ENCODE measurements at places on chromosomes 16 and 17.

GRCh38 chr17:36793976-36794375, 143.3 kb upstream of the LHX1 start:
- no peaks in the 10 kb centered on the region for H3K4me1 ChIP-seq
- H3K27me3 ChIP-seq, result peaks cover 53% of the 10 kb centered on the region
- H3K27ac ChIP-seq, result no peak overlapping the region
- no peak for DNase-seq

DNA sequence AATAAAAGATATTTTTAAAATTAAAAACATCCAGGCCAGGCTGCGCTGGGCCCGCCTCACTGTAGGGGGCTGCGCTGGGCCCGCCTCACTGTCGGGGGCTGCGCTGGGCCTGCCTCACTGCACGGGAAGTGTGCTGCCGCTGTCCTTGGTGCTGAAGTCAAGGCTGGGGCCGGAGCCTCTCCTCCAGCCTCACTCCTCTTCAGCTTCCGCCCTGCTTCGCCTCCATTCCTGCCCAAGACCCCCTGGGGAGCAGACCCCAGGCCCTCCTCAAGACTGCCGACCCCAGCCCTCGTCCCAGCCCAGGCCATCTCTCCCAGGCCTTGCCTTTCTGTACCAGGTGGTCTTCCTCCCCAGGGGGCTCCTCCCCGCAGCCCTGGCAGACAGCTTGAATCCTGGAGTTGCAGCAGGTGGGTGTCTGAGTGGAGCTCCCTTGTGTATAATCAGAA, 26.2 kb downstream of the ENDOV start:
- peaks cover 8% of the 10 kb centered on the region for H3K36me3 ChIP-seq
- no peak for DNase-seq
- no peak overlapping the region for H3K27ac ChIP-seq

GRCh38 chr16:75818491-75818890, 92.2 kb upstream of the CPHXL start:
- peaks cover 9% of the 10 kb centered on the region for H3K27me3 ChIP-seq
- DNase-seq, result no peak
- no peaks in the 10 kb centered on the region for H3K36me3 ChIP-seq
- H3K27ac ChIP-seq, result no peak overlapping the region
- no peaks in the 10 kb centered on the region for H3K4me1 ChIP-seq

GRCh38 chr17:68600067-68600930, 868 bp downstream of the FAM20A start:
- peaks cover 78% of the 10 kb centered on the region for H3K27me3 ChIP-seq
- no peak overlapping the region for H3K27ac ChIP-seq
- peaks cover 11% of the 10 kb centered on the region for H3K4me1 ChIP-seq
- H3K4me3 ChIP-seq, result peak overlapping the region; percentile 77

DNA sequence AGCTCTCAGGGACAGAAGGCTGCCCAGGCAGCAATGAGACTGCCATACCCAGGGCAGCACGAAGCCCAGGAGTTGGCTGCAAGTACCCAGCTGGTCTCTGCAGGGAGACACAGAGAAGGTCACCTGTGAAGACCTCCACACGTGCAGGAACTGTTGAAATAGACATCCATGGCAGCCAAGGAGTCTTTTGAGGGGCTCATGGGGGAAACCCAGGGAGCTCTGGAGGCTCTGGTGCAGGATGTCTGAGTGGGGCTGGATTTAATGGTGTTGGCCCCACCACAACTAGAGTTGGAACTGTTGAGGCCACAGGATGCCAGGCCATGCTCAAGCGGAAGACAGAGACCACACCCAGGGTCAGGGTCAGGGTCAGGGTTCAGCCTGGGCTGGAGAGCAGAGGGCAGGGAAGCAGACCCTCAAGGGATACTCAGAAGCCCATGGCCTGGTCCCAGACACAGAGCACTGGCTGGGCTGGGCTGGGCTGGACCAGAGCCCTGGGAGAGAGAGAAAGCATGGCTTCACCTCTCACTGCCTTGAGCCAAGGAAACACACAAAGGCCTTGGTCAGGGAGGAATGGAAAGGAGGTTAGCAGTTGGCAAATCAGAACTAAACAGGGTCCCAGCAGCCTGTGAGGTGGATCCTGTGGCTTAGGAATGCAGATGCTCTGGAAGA, 21.4 kb downstream of the PITPNM3 start:
- no peak overlapping the region for H3K4me3 ChIP-seq
- H3K4me1 ChIP-seq, result no peaks in the 10 kb centered on the region
- DNase-seq, result no peak
- peaks cover 19% of the 10 kb centered on the region for H3K27me3 ChIP-seq
- H3K36me3 ChIP-seq, result peaks cover 7% of the 10 kb centered on the region
- no peak overlapping the region for H3K27ac ChIP-seq

DNA sequence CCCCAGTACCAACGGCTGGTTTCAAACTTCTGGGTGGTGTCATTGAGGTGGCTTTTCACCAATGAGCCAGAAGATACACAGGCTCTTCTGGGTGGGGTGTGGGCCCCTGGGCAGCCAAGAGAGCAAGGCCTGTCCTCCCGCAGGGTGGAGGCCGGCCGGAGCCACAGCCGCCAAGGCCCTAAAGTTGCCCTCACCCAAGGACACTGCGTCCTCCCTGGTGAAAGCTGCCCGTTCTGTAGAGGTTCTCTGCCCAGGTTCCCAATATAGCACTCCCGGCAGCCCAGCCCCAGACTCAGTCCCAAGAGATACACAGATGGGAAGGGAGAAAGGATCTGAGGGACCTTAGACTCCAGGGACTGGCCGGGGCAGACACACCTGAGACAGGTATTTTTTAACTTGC, 10.7 kb upstream of the CACNG1 start:
- no peaks in the 10 kb centered on the region for H3K4me1 ChIP-seq
- H3K4me3 ChIP-seq, result no peak overlapping the region
- H3K27me3 ChIP-seq, result peaks cover 10% of the 10 kb centered on the region
- no peak overlapping the region for H3K27ac ChIP-seq
- no peaks in the 10 kb centered on the region for H3K36me3 ChIP-seq

DNA sequence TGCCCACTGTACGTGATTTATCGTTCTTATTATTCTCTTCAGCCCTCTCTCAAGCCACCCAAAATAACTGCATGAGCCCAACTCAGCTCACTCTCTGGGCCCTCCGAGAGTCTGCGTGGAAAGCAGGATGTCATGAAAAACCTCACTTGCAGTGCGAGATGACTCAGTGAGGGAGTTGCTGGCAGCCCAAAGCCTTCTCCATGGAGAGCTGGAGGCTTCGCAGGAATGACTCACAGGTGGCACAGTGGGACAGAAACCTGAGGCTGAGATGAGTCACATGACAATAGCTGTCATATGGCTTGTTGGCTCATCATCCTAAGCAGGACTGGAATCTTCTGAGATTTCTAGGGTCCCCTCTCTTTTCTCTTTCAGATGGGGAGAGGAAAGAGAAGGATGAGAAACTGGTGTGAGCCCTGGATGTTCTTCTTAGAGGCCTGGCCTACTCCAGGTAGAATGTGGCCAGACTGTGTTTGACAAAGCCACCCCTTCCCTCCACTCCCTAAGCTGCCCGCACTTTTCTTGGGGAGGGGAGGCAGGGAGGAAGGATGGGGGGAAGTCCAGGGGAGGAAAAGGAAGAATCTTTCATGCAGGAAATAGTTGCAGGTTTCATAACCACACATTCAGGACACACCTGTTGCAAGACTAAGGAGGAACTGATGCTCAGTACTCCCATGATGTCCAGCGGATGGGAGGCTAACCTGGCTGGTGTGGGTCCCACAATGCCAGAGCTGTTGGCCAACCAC, 160.6 kb upstream of the RPL38 start:
- no peaks in the 10 kb centered on the region for H3K4me1 ChIP-seq
- H3K27me3 ChIP-seq, result peaks cover 11% of the 10 kb centered on the region
- no peak overlapping the region for H3K27ac ChIP-seq
- H3K36me3 ChIP-seq, result no peaks in the 10 kb centered on the region

- peaks cover 53% of the 10 kb centered on the region for H3K4me1 ChIP-seq
- H3K4me3 ChIP-seq, result no peak overlapping the region
- no peak overlapping the region for H3K27ac ChIP-seq
Measured at GRCh38 chr16:57611706-57612105, 16.7 kb upstream of the ADGRG1 start.

- no peak overlapping the region for H3K4me3 ChIP-seq
- H3K27ac ChIP-seq, result no peak overlapping the region
- no peaks in the 10 kb centered on the region for H3K36me3 ChIP-seq
- peaks cover 15% of the 10 kb centered on the region for H3K27me3 ChIP-seq
- H3K4me1 ChIP-seq, result peaks cover 15% of the 10 kb centered on the region
- DNase-seq, result no peak
Measured at GRCh38 chr17:19359856-19360255, 2.7 kb downstream of the B9D1 start.

DNA sequence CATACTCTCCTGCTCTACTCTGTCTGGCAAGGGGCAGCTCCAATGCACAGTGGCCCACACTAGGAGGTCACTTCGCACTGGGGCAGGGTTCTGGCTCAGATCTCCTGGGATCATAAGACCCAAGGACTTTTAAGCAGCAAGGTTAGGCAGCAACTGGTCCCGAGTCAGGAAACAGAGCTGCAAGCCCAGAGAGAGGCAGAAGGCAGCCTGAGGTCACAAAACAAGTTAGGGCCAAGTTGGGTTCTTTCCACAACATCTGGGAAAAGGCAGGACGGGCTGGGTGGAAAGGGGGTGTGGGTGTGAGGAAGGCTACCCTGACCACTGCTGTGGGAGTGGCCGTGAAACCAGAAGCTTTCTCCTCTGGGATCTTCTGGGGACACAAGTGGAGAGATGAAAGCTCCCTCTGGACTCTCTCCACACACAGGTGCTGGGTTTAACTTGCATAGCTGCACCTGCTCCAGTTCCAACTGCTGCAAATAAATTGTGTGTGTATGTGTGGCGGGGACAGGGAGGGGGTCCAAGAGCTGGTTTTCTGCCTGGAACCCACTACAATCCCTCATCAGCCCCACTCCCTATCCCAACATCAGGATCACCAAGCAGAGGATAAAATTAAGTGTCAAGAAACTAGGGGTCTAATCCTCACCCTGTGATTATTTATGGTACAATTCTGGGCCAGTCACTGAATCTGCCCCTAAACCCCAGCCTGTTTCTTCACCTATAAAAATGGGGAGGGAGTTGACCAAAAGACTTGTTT, 8.0 kb upstream of the TSPOAP1 start:
- H3K27ac ChIP-seq, result peak overlapping the region; percentile 100
- H3K36me3 ChIP-seq, result peaks cover 42% of the 10 kb centered on the region
- DNase-seq, result peak; percentile 37
- H3K27me3 ChIP-seq, result peaks cover 8% of the 10 kb centered on the region
- H3K4me3 ChIP-seq, result peak overlapping the region; percentile 100

- peaks cover 76% of the 10 kb centered on the region for H3K4me1 ChIP-seq
- peak overlapping the region; percentile 42 for H3K27ac ChIP-seq
- H3K4me3 ChIP-seq, result no peak overlapping the region
- no peak for DNase-seq
Measured at GRCh38 chr17:65011966-65012365, 44.6 kb downstream of the GNA13 start.

- H3K27me3 ChIP-seq, result no peaks in the 10 kb centered on the region
- no peaks in the 10 kb centered on the region for H3K36me3 ChIP-seq
- DNase-seq, result peak; percentile 83
- peak overlapping the region; percentile 64 for H3K4me3 ChIP-seq
Measured at GRCh38 chr17:4412933-4413831, 20.6 kb upstream of the SPNS3 start.

GRCh38 chr17:13671771-13672170, 70.0 kb upstream of the HS3ST3A1 start:
- H3K4me1 ChIP-seq, result no peaks in the 10 kb centered on the region
- no peak overlapping the region for H3K27ac ChIP-seq
- H3K27me3 ChIP-seq, result peaks cover 43% of the 10 kb centered on the region
- H3K4me3 ChIP-seq, result no peak overlapping the region

- peaks cover 40% of the 10 kb centered on the region for H3K4me1 ChIP-seq
- H3K27ac ChIP-seq, result peak overlapping the region; percentile 75
- DNase-seq, result no peak
- no peak overlapping the region for H3K4me3 ChIP-seq
Measured at GRCh38 chr16:24753000-24753399, 23.5 kb downstream of the TNRC6A start.

DNA sequence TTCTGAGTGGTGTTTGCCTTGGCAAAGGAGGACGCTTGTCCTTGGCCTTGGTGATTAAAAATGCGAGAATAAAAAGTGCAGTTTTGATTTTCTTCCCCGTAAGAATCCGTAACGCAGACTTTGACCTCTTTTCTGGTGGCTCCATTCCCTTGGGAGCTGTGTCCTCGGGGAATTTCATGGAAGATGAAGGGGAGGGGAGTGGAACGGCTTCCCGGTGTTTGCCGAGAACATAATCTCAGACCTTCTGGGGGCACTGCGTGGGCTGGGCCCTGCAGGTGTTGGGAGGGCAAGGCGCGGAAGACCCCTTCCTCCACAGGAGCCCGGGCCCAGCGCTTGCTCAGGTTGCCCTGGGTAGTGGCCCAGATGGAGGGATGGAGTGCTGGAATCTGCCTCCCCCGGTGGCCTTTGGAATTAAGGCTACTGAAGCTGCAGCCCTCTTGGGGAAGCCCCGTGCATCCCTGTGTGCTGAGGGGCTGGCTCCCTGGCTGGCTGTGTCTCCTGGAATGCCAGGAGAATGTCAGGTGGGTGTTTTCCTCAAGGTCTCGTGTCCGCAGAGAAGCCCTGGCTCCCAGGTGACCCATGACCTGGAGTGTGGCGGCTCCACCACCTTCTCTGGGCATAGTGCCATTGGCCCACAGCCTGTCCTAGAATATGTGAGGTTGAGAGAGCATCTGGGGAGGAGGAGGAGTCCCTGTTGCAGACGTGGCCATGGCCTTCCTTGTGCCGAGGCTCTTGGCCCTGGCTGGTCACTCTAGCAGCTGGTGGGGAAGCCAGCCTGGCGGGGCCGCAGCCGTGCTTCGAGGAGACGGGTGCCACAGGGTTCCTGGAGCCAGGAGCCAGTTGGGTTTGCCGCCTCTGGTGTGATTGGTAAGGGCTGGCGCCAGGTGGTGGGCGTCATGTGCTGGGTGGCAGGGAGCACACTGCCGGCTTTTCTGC, 3.1 kb downstream of the BAIAP2 start:
- no peaks in the 10 kb centered on the region for H3K36me3 ChIP-seq
- no peak overlapping the region for H3K27ac ChIP-seq
- DNase-seq, result no peak
- H3K4me1 ChIP-seq, result peaks cover 23% of the 10 kb centered on the region
- no peak overlapping the region for H3K4me3 ChIP-seq
- H3K27me3 ChIP-seq, result peaks cover 48% of the 10 kb centered on the region

- H3K36me3 ChIP-seq, result no peaks in the 10 kb centered on the region
- H3K4me3 ChIP-seq, result no peak overlapping the region
- H3K27ac ChIP-seq, result no peak overlapping the region
- H3K27me3 ChIP-seq, result no peaks in the 10 kb centered on the region
- no peaks in the 10 kb centered on the region for H3K4me1 ChIP-seq
Measured at GRCh38 chr16:73753931-73754330, 542.7 kb upstream of the PSMD7 start.

GRCh38 chr17:14427900-14428647, 127.2 kb downstream of the HS3ST3B1 start:
- H3K4me1 ChIP-seq, result peaks cover 38% of the 10 kb centered on the region
- H3K36me3 ChIP-seq, result no peaks in the 10 kb centered on the region
- DNase-seq, result peak; percentile 73

GRCh38 chr16:11488304-11488703, 98.4 kb downstream of the LITAF start:
- no peak overlapping the region for H3K4me3 ChIP-seq
- H3K36me3 ChIP-seq, result peaks cover 24% of the 10 kb centered on the region
- no peak overlapping the region for H3K27ac ChIP-seq
- H3K4me1 ChIP-seq, result no peaks in the 10 kb centered on the region

Measured in stimulated activated naive B cell treated with anti-CD40 and anti-IgM and Interleukin-4, amounts not matched to agents 10 μg/mL and 1 μg/mL and 100 μg/mL, for 72 hours (primary cell).